ENCODE measurements at places on chromosomes 5 and 9.

- DNase-seq, result peak; percentile 36
These were observed 9.9 kb downstream of the FSD1L start for GRCh38 chr9:105457560-105458294.

DNA sequence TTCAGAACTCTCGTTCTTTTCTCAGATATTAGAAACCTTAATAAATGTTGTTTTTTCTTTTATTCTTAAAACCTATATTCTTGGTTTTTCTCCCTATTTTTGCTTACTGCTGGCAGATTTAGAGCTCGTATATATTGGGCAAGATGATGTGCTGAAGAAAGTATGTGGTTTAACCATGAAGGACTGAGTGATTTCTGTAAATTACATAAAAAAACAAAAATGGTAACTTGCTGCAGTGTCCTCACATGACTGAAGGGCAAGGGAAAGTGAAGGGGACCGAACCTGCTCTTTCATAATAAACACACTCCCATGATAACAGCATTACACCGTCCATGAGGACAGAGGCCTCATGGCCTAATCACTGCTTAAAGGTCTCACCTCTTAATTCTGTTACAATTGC lies 393.8 kb upstream of the ZNF608 start:
- no peak for DNase-seq

DNA sequence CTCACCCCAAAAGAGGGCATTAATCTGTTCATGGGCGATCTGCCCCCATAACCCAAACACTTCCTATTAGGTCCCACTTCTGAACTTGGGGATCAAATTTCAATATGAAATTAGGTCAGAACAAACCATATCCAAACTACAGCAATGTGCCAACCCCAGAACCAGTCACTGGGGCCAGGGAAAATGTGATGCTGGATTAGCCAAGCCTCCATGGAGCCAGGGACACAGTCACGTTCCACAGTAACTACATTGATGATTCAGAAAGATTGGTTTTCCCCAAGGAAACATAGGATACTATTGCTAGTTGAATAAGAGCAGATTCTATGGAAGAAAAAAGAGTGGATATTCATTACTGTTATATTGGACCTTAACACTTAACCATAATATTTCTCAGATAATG lies 84.2 kb downstream of the GIN1 start:
- DNase-seq, result no peak

DNA sequence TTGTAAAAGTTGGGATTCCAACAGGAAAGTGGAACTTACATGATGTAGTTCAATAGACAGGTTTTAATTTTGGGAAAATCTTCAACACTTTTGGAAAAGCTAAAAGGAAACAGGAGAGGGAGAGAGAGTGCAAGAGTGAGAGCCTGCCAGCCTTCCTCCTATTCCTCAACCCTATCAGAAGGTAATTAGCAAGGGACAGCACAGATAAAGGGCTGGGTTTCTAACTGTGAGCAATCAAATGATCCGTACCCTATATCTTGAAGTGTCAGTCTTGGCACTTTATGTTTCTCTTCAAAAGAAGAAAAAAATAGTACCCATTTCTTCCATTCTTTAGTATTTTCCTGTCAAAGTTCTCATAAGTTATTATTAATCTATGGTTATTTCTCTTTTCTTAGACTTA lies 79.4 kb downstream of the FER start:
- DNase-seq, result no peak

- no peak for DNase-seq
These were observed 59.0 kb upstream of the UBAC1 start for GRCh38 chr9:136020206-136020605.

DNA sequence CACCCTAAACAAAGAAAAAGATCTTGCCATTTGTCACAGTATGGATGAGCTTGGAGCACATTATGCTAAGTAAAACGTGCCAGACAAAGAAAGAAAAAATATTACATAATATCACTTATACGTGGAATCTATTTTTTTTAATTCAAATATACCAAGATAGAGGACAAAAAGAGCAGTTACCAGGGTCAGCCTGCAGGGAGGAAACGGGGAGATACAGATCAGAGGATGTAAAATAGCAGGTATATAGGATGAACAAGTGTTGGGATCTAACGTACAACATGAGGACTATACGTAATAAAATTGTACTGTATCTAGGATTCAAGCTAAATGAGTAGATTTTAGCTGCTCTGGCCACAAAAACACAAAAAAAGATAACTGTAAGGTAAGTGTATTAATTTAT lies 247.5 kb downstream of the TMEM161B start:
- no peak for DNase-seq

- peak; percentile 47 for DNase-seq
These were observed 475.7 kb upstream of the TNC start for GRCh38 chr9:115593587-115594091.

- DNase-seq, result no peak
These were observed 326.1 kb downstream of the EDIL3 start for GRCh38 chr5:84058561-84058960.

- DNase-seq, result peak; percentile 90
These were observed 1.7 kb upstream of the AGTPBP1 start for GRCh38 chr9:85743275-85744128.

- peak; percentile 53 for DNase-seq
These were observed 20.6 kb upstream of the VCAN start for GRCh38 chr5:83450967-83451248.

DNA sequence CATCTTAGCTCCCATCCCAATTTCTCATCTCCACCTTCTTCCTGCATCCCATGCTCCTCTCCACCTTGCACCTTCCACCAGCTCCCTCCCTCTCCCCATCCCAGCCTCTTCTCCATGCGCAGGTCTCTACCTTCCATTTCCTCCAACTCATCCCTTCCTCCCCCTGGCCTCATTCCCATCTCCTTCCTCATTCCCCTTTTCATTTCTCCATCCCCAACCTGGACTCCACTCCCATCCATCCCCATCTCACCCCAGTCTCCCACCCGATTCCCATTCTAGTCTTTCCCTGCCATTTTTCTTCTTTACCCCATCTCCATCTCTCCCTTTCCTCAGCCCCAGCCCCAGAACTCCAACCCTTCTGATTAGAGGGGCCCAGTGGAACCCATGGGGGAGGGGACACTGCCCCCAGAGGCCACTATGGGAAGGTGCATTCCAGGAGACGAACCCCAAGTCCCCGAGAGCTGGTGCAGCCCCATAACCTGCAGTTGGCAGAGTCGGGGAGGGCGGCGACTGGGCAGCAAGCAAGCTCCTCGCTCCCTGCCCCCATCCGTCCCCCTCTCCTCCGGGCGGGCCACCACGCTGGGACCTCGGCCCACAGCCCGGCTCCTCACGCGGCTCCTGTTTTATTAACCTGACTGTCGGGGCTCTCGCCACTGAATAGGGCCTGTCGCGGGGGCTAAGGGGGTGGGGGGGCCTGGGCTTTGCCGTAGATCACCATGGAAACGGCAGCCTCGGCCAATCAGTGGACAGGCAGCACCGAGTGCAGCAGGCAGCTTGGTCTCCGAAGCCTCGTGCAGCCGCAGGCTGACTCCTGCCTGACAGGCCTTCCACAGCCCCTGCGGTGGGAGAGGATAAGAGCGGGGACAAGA lies 66.7 kb downstream of the PCDH1 start:
- no peak for DNase-seq

DNA sequence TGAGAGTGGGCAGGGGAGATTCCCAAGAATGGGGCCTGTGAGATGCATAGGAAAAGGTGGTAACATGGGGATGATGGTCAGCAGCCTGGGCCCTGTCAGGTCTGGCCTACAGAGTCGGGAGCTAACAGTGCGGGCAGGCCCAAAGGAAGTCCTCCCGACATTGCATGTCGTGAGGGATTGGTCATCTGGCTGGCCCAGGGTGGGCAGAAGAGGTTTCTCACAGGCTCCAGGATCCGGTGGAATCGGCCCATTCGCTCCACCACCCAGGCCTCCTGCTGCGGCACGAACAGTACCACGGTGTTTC lies 514 bp downstream of the STOML2 start:
- DNase-seq, result no peak

GRCh38 chr5:107985144-107985543 lies 314.4 kb upstream of the EFNA5 start:
- DNase-seq, result no peak

DNA sequence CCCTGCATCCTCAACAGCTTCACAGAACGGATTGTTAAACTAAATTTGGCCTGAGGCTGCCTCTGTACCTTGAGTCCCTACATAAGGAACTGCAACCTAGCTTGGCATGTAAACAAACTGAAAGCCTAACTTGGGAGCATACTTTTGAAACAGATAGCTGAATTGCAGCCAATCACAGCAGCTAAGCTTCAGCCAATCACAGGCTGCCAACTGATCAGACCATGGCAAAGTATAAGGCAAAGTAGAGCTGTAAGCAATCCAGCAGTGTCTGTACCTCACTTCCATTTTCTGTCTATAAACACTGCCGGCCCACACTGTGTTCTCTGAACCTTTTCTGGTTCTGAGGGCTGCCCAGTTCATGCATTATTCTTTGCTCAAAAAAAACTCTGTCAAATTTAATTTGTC lies 8.9 kb upstream of the ZNF483 start:
- no peak for DNase-seq

DNA sequence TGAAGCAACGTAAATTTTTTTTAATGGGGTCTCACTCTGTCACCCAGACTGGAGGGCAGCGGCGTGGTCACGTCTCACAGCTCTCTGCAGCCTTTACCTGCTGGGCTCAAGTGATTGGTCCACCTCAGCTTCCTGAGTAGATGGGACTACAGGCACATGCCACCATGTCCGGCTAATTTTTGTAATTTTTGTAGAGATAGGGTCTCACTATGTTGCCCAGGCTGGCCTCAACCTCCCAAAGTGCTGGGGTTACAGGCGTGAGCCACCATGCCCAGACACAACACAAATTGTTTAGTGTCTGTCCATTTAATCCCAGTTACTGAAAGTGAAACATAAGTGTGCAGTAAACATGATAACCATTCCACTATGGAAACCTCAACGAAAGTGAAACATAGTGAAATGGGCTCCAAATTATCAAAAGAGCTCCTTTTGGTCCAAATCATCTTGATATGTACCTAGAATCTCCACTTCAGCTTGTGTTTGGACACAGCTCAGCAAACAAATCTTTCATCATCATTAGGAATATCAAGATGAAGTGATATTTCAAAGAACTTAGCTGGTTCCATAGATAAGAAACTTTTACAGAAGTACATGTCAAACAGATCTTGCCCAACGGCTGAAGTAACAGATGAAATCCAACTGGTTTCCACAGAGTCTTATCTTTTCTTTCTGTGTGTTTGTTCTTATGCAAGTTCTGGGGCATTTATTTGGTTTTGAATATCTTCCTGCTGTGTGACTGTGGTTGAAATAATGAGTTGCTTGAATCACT lies 41.2 kb upstream of the PLPP1 start:
- peak; percentile 5 for DNase-seq

GRCh38 chr5:10418654-10419345 lies 22.9 kb upstream of the ROPN1L start:
- DNase-seq, result no peak

- peak; percentile 76 for DNase-seq
These were observed 101.7 kb upstream of the FST start for GRCh38 chr5:53378590-53379247.

GRCh38 chr5:110768138-110768860 lies 29.5 kb downstream of the SLC25A46 start:
- DNase-seq, result no peak

DNA sequence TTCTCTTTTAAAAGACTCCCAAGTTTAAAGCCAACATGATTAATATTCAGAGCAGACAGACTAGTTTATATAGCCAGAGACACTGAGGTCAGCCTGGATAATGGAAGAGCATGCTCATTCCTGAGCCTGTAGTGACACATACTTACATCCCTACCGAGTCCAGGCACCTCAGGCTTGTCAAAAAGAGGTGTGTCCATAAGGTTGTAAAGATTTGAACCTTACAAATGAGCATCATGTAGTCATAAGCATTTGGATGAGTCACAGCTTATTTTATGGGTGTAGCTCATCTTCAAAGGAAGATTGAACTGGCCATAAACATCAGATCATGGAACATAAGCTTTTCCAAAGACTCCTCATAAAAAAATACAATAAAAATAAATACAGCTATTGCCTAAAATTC lies 333.5 kb downstream of the EFNA5 start:
- peak; percentile 98 for DNase-seq

GRCh38 chr5:136066661-136067271 lies 38.0 kb downstream of the TGFBI start:
- peak; percentile 66 for DNase-seq

DNA sequence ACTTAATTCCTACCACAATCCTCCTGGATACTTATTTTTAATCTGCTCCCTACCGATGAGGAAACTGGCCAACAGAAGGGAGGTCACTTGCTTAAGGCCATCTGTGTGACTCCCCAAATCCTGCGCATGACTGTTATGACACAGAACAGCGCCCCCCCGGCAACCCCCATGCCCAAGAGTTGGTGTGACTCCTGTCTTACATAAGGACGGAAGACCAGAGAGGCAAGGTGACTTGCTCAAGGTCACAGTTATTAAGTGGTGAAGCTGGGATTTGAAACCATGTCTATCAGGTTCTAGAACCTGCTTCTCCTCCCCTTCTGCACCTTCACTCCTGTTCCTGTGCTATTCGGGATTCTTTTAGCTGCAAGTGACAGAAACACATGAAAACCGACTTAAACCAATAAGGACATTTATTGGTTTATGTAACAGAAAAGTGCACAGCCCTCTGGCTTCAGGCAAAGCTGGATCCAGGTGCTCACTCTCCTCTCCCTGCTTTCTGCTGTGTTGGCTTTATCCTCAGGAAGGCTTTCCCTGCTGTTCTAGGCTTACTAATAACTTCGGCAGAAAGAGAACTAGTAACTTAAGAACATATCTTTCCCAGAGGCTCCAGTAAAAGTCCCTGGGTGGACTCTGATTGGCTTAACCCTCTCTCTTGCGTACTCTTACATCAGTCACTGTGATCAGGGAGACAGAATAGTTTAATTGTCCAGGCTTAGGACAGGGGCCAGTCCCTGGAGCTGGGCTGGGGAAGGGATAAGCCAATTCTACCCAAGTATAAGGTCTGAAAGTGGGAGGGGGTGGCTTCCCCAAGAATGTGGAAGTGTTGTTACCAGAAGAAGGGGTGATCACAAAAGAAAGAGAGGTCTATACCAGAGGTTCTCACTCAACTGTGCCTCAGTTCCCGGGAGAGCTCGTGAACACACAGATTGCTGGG lies 43.7 kb downstream of the FGF18 start:
- no peak for DNase-seq

GRCh38 chr5:68214482-68215207 lies 911 bp upstream of the PIK3R1 start:
- DNase-seq, result no peak

DNA sequence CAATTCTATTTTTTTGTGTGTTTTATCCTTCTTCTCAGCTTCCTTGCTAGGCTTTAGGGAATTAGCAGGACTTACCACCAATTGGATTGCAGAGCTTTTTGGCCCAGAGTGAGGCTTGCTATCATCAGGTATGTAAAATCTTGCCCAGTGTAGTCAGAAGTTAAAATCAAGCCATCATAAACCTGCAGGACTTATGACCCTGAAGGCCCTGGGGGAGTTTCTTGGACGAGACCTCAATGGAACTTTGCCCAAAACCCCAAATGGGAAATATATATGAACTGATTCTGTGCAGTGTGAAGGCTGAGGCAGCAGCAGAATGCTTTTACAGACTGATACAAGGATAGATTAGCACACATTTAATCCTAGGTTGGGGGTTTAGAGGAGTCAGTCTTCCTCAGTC lies 287.0 kb downstream of the SH3GL2 start:
- no peak for DNase-seq

- no peak for DNase-seq
These were observed 98.5 kb downstream of the CACNA1B start for GRCh38 chr9:137975936-137976565.
